ENCODE measurements at places on chromosomes 7 and 10. TPM values are rescaled to one million over a fixed set of nuclear protein-coding genes. Genes with fewer than 3 reads are reported as not detected.

The FAM170B gene
- total RNA-seq = not detected

DNA sequence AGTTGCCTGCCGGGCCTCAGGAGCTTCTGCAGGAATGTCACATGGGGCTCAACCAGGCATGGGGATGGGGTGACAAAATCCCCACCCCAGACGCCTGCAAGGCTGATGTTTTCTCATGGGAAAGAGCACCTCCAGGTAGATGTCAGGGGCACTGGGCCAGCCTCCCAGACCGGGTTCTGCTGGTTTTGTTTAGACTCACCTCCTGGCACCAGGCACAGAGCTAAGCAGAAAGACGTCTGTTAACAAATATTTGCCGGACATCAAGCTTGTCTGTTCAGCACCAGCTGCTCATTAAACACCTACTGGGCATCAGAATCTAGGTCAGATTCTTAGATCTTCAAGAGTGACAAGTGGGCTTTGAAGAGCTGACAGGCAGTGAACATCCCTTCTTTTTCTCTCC, 34.9 kb upstream of the TCERG1L start:
- no peak for DNase-seq

DNA sequence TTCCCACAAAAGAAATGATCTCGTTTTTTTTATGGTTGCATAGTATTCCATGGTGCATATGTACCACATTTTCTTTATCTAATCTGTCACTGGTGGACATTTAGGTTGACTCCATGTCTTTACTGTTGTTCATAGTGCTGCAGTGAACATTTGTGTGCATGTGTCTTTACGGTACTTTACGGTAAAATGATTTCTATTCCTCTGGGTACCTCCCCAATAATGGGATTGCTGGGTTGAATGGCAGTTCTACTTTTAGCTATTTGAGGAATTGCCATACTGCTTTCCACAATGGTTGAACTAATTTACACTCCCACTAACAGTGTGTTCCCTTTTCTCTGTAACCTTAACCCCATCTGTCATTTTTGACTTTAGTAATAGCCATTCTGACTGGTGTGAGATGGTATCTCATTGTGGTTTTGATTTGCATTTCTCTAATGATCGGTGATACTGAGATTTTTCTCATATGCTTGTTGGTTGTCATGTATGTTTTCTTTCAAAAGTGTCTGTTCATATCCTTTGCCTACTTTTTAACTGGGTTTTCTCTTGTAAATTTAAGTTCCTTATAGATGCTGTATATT, 37.2 kb downstream of the MKLN1 start:
- DNase-seq = no peak

The OR6B1 gene
- total RNA-seq = not detected

DNA sequence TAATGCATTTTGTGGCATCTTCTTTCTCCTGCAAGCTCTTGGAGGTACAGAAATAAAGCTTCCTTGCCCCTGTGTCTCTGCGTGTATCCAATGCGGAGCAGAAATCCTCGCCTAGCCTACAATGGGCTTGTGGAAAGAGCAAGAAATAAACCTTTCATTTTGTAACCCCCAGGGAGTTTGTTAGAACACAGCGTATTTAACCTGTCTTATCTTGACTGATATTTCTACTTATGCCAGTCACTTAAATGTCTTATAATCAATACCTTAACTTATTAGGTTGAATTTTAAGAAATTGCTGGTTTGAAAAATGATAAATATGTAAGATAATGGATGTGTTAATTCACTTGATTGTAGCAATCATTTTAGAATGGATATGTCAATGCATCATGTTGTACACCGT, 629.8 kb upstream of the IGFBP3 start:
- no peak for DNase-seq

The AKR1C8 gene
- total RNA-seq = not detected
